ENCODE measurements at places on chromosomes 5 and 9. TPM values are rescaled to one million over a fixed set of nuclear protein-coding genes. Genes with fewer than 3 reads are reported as not detected.

The FAT2 gene
- not detected for total RNA-seq

The PCDHGB5 gene
- total RNA-seq, result 0.87 TPM

The KIF27 gene
- total RNA-seq, result 3.4 TPM

The SPINK7 gene
- not detected for total RNA-seq
